T-helper 17 cell (primary cell): ENCODE measurements at places on chromosomes 7 and 10.

DNA sequence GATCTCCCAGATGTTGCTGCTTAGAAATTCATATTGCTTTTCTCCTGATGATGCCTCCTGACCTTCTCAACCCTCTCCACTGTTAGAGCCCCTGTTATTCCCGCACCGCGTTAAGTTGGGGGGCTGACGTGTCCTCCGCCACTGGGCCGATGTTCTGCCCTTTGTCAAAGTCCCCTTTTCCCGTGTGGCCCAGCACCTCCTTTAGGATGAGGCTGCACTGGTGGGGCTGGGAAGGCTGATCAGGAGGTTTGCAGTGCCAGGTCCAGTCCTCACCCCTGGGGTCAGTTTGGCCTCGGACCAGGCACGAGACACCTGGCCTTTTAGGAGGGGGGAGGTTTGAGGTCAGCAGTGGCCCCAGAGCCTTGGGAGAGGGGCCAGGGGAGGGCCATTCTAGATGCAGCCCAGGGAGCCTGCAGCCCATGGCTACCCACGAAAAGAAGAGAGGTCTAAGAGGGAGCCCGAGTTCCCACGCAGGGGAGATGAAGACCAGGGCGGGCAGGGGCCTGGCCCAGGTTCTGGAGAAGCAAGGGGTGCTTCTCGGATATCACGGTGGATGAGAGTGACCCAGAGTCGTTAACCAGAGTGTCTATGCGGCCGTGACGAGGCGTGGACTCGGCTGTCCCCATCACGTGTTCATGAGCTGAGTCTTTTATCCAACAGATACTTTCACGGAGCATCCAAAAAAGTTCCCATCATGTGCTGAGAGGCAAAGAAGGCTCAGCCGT, 150.4 kb downstream of the DNAJB6 start:
- no peak for DNase-seq

- no peak for DNase-seq
Measured at GRCh38 chr7:36129048-36129534, 24.0 kb upstream of the EEPD1 start.

DNA sequence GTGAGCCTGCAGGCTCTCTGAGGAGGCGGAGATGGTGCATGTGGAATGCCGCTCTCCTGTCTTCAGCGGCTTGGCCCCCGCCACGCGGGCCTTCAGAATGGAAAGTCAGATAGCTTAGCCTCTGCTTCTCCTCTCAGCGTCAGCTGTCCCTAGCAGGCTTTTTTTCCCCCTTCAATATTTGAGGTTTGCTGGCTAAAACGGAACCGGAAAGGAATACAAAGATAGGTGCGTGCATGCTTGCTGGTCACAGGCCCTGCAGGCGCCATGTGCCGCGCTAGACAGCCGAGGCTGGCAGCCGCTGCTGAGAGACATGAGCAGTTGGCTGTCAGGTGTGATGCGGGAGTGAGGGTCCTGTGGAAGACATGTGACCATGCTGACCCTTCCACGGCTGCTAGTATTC, 161.2 kb upstream of the COBL start:
- DNase-seq = no peak

- no peak for DNase-seq
Measured at GRCh38 chr7:157801113-157801512, 464.3 kb downstream of the DNAJB6 start.

DNA sequence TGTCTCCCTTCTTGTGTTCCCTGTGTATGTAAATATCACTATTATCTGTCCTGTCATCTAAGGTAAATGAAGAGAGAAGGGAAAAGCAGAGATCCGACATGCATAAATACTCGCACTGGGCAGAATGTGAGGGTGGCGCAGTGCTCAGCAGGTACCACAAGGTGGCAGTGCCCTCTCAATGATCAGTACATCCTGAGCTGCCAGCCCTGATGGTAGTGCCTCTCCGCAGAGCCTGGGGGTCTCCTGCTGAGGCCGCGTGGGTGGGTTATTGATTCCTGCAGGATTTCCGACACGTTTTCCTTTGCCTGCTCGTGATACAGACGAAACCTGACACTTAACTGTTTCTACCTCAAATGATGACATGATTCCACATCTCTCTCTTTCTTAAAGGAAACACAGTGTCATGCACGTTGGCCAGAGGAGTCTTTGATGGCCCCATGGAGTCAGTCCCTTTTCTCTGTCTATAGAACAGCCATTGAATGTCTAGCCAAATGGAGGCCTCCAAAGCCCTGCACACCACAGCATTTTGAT, 19.8 kb downstream of the RGR start:
- peak; percentile 50 for DNase-seq

DNA sequence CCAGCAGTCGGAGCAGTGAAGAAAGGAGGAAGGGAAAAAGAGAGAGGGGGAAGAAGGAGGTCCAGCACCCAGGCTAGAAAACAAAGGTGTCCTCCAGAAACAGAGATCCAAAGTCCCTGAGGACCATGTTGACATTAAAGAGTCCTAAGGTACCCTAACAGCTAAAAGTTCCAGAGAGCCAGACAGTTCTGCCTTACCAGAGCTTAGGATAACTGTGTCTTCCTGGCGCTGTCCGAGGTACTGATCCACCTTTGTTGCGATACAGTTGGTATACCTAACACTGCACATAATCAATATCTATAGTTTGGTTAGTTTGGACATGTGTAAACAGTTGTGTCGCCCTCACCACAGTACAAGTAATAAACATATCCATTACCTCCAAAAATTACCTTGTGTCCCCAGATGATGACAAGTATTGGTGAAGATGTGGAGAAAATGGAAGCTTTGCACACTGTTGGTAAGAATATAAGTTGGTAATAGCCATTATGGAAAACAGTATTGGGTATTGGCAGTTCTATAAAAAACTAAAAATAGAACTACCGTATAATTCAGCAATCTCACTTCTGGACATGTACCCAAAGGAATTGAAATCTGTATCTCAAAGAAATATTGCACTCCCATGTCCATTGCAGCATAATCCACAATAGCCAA, 59.8 kb downstream of the GRID1 start:
- no peak for DNase-seq

DNA sequence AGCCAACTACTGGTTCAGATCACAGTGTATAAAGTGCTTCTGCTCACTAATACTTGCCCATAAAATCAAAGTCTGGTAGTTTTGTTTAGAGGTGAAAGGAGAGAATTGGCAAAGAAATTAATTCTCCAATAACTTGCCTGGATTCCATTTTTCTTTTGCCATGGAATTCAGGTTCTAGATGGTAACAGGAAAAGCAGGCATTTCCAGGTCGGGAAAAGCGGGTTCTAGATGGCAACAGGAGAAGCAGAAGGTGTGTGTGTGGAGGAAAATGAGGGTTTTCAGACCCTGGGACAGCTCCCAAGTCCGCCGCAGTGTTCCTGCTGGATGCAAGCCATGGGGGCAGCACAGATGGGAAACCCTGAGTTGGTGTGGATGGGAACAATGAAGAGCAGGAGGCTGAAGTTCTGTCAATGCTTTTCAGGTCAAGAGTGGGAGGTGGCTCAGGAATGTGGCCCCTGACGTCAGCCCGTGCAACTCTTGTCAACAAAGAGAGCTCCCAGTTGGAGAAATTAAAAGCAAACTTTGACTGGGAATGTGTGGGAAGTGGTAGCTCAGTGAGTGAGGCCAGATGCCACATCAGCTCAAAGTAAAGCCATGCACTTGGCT, 696.7 kb downstream of the LRMDA start:
- DNase-seq = no peak

- DNase-seq = no peak
Measured at GRCh38 chr10:71268758-71269157, 50.3 kb upstream of the SLC29A3 start.

GRCh38 chr7:129285111-129285510, 60.3 kb downstream of the AHCYL2 start:
- DNase-seq = no peak

GRCh38 chr7:55233001-55233400, 132.1 kb upstream of the LANCL2 start:
- no peak for DNase-seq
